Osteocyte (in vitro differentiated cells): ENCODE measurements at places on chromosomes 11 and 22. TPM values are rescaled to one million over a fixed set of nuclear protein-coding genes. Genes with fewer than 3 reads are reported as not detected.

- peaks cover 31% of the 10 kb centered on the region for H3K36me3 ChIP-seq
- no peak overlapping the region for H3K4me3 ChIP-seq
- H3K27me3 ChIP-seq = no peaks in the 10 kb centered on the region
- H3K4me1 ChIP-seq = peaks cover 55% of the 10 kb centered on the region
- H3K27ac ChIP-seq = peak overlapping the region; percentile 29
These were observed 30.5 kb downstream of the CTNND1 start for GRCh38 chr11:57792060-57792541.

GRCh38 chr11:12182676-12183541 lies 72.5 kb downstream of the MICAL2 start:
- peak overlapping the region; percentile 59 for H3K27ac ChIP-seq
- no peak for DNase-seq
- no peaks in the 10 kb centered on the region for H3K27me3 ChIP-seq
- H3K4me3 ChIP-seq = no peak overlapping the region
- H3K36me3 ChIP-seq = no peaks in the 10 kb centered on the region
- peaks cover 44% of the 10 kb centered on the region for H3K4me1 ChIP-seq

DNA sequence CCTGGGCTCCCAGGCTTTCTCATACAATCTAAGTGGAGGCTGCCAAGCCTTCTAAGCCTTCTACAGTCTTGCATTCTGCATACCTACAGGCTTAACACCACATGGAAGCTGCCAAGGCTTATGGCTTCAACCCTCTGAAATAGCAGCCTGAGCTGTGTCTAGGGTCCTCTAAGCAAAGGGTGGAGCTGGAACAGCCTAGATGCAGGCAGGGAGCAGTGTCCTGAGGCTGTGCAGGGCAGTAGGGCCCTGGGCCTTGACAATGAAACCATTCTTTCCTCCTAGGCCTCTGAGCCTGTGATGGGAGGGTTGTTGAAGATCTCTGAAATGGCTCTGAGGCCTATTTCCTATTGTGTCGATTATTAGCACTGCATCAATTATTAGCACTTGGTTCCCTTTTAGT lies 150.9 kb upstream of the GRK3 start:
- no peaks in the 10 kb centered on the region for H3K4me1 ChIP-seq
- no peak overlapping the region for H3K27ac ChIP-seq
- H3K27me3 ChIP-seq = peaks cover 51% of the 10 kb centered on the region
- DNase-seq = no peak
- peaks cover 2% of the 10 kb centered on the region for H3K36me3 ChIP-seq
- no peak overlapping the region for H3K4me3 ChIP-seq

HPX gene
- 1.4 and 1.9 TPM in 2 replicates for total RNA-seq

PRDM11 gene
- total RNA-seq = 22.9 and 25.4 TPM in 2 replicates
